ENCODE measurements at places on chromosomes 12 and 14.

DNA sequence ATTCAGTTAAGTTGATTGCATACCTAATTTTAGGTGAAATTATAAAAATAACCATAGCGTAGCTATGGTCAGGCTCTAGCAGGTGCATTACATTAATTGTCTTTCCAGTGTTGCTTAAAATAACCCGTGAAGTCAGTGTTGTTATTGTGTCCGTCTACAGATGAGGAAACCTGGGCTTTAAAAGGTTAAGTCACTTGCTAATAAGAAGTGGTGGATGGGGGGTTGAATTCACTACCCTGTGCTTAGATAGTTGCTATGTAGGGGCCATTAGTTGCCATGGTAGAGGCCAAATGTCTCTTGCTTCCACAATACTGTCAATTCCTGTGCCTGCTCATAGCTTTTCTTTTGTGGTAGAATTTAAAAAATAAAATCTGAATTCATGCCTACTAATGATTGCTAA lies 174.8 kb downstream of the PELI2 start:
- DNase-seq: no peak

GRCh38 chr14:53398616-53399015 lies 245.5 kb upstream of the DDHD1 start:
- no peak for DNase-seq

GRCh38 chr12:121110211-121110940 lies 22.3 kb upstream of the P2RX7 start:
- peak; percentile 79 for DNase-seq

DNA sequence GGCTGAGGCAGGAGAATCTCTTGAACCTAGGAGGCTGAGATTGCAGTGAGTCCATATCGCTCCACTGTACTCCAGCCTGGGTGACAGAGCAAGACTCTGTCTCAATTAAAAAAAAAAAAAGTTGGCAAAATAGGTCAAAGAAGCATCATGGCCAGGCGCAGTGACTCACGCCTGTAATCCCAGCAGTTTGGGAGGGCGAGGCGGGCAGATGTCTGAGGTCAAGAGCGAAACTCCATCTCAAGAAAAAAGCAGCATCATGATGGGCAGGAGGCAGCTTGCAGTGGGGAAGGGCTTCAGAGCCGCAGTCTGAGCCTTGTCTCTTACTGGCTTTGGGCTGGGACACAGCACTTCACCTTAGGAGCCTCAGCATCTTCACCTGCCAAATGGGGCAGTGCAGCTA lies 21.4 kb downstream of the TEAD4 start:
- no peak for DNase-seq

- no peak for DNase-seq
Measured at GRCh38 chr12:101655393-101655792, 42.0 kb upstream of the CHPT1 start.

DNA sequence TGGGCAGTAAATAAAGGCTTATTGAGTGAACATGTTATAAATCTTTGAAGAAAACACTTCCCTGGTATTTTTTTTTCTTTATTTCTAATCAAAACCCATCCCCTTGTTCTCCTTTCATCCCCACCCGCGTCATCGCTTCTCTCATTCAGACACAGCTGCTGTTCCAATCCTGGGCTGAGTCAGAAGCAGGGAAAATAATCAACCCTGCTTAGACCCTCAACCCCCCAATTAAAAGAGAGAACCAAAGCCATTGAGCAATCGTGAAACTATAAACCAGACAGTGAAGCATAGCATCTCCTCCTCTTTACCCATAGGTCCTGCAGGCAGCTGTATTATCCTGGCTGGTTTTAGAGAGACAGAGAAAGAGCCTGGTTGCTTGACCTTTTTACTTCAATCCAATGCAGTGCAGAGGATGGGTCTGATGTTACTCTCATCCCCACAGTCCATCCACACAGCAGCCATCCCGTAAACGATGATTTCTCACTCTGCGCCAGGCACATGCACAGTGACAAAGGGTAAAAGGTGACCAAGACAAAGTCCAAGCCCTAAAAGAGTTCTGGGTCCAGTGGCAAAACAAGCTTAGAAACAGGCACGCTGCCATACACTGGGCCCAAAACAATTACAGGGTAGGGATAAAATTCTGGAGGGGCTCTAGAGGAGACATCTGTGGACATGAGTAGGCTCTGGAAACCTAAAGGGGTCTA lies 238.3 kb downstream of the GALC start:
- DNase-seq: no peak

DNA sequence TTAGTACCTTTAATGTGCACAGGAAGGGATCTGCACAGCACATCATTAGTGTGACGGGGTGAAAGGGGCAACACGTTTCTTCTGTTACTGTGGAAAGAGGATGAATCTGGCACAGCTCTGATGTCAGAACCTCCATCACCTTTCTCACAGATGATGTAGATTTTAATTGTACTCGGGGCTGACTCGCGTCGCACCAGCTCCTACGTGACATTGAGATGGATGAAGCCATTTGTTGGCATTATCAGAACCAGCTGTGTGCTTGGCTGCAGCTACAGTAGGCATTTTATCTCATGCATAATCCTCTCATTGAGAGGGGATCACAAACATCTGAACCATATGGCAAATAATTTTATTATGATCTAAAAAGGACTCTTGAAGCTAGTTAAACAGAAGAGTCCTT lies 173.6 kb downstream of the PDZRN4 start:
- peak; percentile 23 for DNase-seq

All from brain (organoid and tissue), 16 donors.